ENCODE measurements at places on chromosomes 5 and 9. TPM values are rescaled to one million over a fixed set of nuclear protein-coding genes. Genes with fewer than 3 reads are reported as not detected.

The ADAMTS2 gene
- total RNA-seq, result 93.2 TPM

The KCNV2 gene
- total RNA-seq, result not detected

The CDH9 gene
- total RNA-seq, result not detected

The NIPAL4 gene
- 0.87 TPM for total RNA-seq

The PCDHA13 gene
- total RNA-seq, result 1.1 TPM

The ZCCHC7 gene
- total RNA-seq, result 21.9 TPM

The RANBP3L gene
- total RNA-seq, result 1.2 TPM

The MOB3B gene
- 3.7 TPM for total RNA-seq

The UGT3A1 gene
- total RNA-seq, result not detected

The STKLD1 gene
- total RNA-seq, result 1.9 TPM

The WNT8A gene
- total RNA-seq, result not detected

The NMUR2 gene
- not detected for total RNA-seq

The ALDOB gene
- total RNA-seq, result not detected

The CBY3 gene
- total RNA-seq, result not detected

The SLCO6A1 gene
- 1.1 TPM for total RNA-seq

The HRH2 gene
- 0.38 TPM for total RNA-seq

The SPRY4 gene
- 8.3 TPM for total RNA-seq

The HEMGN gene
- not detected for total RNA-seq

The NME5 gene
- 2.0 TPM for total RNA-seq

The ADAMTS19 gene
- total RNA-seq, result 0.08 TPM

The PCDHGB1 gene
- total RNA-seq, result 2.7 TPM

The PCDHB12 gene
- total RNA-seq, result 2.4 TPM

The EIF4EBP3 gene
- 6.2 TPM for total RNA-seq

The ORM1 gene
- total RNA-seq, result not detected

The NR5A1 gene
- total RNA-seq, result not detected

The XPA gene
- total RNA-seq, result 10.2 TPM

The C9orf50 gene
- 0.39 TPM for total RNA-seq

The PCDHA9 gene
- total RNA-seq, result 2.0 TPM

The FBXL7 gene
- total RNA-seq, result 32.6 TPM

The FGFR4 gene
- total RNA-seq, result 1.9 TPM

The ORM2 gene
- not detected for total RNA-seq

The ADGRD2 gene
- not detected for total RNA-seq

The SV2C gene
- total RNA-seq, result not detected

The SH3PXD2B gene
- 48.9 TPM for total RNA-seq

The SLC45A2 gene
- total RNA-seq, result not detected

The THBS4 gene
- 1.6 TPM for total RNA-seq

The GABRG2 gene
- not detected for total RNA-seq

The ZFP2 gene
- total RNA-seq, result 1.6 TPM

The PHF19 gene
- total RNA-seq, result 73.5 TPM

The IFNA21 gene
- total RNA-seq, result not detected

The PDE6A gene
- total RNA-seq, result 0.12 TPM
